Substantia nigra (tissue), 51 donors: ENCODE measurements at places on chromosomes 5 and 9.

GRCh38 chr5:95861864-95862561, 39.5 kb upstream of the GLRX start:
- DNase-seq = no peak

DNA sequence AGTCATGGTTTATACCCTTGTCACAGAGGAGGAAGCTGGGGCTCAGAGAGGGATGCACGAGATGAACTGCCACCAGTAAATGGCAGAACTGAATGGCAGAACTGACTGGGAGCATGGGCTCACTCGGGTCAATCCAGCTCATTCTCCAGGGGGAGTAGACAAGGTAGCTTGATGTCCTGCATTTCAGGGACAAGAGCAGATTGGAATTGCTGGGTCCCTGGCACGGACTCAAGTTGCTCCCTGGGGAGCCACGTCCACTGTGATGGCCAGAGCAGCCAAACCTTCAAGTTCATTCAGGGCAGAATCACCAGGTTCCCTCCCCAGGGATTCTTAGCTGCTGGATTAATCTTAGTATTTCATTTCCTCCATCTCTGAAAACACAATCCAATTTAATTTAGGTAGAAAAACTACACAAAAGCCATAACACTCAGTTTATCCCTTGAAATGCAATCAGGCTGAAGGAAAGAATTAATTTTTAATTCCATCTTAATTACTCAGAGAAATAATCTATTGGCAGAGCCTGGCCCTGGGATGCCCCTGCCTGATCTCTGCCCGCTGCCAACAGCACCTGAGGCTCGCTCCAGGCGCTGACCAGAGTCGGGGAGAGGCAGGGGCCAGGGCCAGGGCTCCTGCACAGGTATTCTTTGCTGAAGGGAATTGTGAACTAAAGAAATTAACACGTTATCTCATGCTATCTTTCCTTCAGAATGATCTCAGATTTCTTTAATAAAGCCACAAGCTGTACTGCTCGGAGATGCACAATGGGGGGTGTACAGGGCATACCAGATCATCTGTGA, 42.0 kb upstream of the UNC5A start:
- no peak for DNase-seq

- no peak for DNase-seq
These were observed 941.0 kb downstream of the DNAH5 start for GRCh38 chr5:13003457-13003856.

GRCh38 chr5:127498548-127498947, 18.9 kb upstream of the PRRC1 start:
- no peak for DNase-seq

GRCh38 chr9:123081824-123082223, 48.4 kb downstream of the GPR21 start:
- no peak for DNase-seq

DNA sequence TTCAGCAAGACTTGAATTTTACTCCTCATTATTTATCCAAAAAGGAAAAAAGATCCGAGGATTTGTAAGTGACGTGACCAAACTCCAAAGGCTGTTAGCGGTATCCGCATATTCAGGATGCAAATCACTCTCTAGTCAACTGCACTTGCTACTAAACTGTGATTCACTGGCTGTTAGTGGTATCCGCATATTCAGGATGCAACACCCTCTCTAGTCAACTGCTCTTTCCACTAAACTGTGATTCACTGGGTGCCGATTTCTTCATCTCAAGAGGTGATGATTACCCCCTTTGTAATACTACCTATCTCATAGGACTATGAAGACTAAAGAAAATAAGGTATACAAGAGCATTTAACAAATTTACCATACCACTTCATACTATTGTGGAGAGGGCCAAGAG, 5.7 kb downstream of the MAPKAP1 start:
- DNase-seq = no peak

GRCh38 chr5:53378590-53379247, 101.7 kb upstream of the FST start:
- no peak for DNase-seq

DNA sequence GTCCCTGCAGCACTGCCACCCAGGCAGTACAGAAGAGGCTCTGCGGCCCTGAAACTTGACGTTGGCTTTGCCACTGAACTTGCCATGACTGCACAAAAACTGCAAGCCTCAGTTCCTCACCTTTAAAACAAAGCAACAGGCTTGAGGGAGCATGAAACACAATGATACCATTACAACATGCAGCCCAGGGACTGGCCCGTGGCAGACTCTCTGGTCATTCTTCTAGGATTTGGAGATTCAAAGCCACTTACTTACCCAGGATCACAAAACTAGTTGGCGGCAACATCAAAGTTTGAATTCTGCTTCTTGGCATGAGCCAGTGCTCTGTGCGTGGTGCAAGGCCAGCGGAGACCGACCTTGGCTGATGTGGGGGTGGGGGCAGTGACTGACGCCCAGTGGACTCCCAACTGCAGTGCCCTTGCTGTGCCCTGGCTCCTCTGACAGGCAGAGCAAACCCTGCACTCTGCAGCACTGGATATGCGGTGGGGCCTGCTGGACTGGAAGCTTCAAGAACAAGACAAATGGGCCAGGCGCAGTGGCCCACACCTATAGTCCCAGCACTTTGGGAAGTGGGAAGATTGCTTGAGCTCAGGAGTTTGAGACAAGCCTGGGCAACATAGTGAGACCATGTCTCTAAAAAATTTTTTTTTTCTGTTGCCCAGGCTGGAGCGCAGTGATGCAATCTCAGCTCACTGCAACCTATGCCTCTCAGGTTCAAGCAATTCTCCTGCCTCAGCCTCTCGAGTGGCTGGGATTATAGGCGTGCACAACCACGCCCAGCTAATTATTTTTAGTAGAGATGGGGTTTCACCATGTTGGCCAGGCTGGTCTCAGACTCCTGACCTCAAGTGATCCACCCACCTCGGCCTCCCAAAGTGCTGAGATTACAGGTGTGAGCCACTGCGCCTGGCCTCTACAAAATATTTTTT, 18.9 kb downstream of the SQSTM1 start:
- DNase-seq = no peak

- no peak for DNase-seq
These were observed 134.2 kb upstream of the RASGRF2 start for GRCh38 chr5:80825786-80826460.

GRCh38 chr9:532707-533106, 308.8 kb upstream of the DMRT1 start:
- DNase-seq = no peak

DNA sequence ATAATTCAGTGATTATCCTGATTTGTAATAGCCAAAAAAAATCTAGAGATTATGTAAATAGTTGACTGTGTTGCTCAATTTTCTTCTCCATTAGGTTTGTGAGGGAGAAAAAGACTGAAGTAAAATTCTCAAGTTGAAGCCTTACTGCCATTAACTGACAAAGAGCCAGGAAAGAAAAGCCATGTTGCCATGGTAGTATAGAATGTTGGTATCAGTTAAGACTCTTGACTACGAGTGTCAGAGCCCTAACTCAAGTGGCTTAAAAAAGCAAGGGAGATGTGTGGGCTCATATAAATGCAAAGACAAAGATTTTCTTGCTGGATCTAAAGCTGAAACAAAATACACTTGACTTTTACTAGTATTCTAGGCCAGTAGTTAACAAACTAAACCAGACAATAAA, 571.7 kb downstream of the KCTD16 start:
- DNase-seq = no peak

GRCh38 chr5:58653521-58653920, 70.6 kb downstream of the RAB3C start:
- no peak for DNase-seq

GRCh38 chr5:32061236-32061635, 112.9 kb downstream of the GOLPH3 start:
- no peak for DNase-seq

DNA sequence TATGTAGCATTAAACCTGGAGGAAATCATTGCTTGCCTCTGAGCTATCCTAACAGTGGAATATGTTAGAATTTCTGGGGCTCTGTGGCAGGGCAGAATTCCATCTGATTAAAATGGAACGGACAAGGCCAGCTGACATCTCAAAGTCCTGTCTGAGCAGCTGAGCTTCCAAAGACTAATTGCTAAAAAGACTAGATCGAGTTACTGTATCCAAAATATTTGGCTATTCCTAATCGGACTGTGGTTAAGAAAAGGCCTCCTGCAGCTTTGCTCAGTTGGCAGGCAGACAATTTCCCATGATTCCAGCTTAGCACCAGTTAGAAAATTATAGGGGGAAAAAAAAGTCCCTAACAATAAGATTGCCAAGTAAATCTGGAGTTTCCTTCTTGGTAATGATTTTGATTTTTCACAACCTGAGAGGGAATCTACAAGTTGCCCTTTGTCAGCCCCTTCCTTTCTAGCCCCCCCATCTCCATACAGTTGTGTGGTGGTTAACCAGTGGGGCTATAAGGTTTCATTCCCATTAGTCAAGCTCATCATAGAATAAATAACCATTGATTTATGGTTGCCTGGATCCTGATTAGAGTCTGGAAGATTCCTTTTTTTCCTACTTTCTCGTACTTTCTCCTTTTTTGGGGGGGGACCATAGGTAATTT, 26.4 kb downstream of the PTGR1 start:
- DNase-seq = no peak

DNA sequence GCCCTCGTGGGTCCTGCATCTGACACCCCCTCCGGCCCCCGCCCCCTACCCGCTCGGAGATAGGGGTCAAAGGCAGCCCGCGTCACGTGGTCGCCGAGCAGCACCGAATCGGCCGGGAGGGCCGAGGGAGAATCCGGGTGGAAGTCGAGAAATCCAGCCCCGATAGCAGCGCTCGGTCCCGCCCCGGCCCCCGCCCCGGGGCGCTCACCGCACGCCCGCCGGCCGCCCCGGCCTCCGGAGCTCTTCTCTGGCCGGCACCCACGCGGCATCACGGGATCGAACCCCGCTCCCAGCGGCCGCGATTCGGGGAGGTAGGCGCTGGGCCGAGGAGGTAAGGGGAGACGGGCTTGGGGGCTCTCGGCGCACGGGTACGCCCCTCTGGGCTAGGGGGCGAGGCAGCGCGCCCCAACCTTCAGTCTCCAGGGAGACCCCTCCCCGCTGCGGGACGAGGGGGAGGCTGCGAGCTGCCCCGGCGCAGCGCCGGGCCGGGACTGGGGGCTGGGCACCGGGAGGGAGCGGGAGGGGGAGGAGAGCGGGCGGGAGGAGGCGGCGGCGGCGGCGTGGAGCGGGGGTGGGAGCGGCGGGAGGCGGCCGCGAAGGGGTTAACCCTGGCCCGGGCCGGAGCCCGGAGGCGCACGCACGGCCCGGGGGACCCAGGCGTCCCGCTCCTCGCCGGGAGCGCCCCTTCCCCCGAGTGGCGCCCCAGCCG, 22.1 kb upstream of the NDST1 start:
- peak; percentile 67 for DNase-seq

GRCh38 chr5:109697339-109697738, 7.6 kb downstream of the MAN2A1 start:
- no peak for DNase-seq

- peak; percentile 28 for DNase-seq
These were observed 7.0 kb upstream of the AK1 start for GRCh38 chr9:127884427-127884911.

GRCh38 chr9:2257248-2257929, 242.2 kb downstream of the SMARCA2 start:
- no peak for DNase-seq

DNA sequence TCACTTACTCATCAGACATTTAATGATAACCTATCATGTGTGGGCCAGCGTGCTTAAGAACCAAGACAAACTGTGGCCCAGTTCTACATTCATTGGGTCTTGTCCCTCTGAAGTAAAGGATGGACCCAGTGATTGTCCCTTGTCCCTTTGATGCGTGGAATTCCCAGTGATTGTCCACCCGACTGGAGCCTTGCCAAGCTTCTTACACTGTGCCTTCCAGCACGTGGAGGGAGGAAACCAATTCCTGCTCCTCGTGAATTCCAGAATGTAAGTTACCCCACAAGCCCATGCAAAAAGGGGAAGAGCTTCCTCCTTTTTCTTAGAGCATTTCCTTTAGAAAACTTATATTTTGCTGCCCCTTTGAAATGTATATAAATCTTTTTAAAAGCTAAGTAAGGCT, 7.9 kb downstream of the CKMT2 start:
- DNase-seq = no peak

- DNase-seq = no peak
These were observed 7.5 kb downstream of the RABGAP1 start for GRCh38 chr9:122948313-122948712.

DNA sequence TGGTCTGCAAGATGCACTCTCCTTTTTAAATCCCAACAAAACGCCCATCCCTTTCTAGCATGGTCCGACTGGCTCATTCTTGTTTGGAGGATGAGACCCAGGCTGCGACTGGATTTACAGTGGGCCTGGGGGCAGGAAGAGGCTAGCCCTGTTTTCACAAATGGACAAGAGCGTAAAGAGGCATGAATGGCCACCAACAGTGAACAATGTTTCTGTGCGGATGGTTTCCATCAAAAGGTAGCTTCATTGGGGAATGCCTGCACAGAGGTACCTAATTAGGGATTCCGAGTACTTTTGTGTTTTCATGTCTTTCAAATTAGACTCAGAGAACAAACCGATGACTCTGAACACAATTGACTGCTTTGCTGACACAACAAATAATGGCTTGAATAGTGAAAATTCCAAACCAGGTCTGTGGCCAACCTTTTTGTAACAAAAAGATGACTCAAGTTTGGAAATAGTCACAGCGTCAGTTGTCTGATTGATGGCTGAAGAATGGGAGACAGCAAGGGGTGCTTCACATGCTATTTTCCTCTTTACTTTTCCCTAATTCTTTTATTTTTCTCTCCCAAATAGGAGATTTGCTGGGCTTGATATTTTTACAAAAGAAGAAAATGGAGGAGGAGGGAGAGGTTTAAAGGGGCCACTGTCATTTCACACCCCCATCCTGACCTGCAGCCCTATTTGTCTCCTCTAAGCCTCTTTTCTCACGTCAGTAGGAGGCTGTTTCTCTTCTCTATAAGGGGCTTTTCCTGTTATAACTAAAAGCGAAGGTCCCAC, 208.1 kb upstream of the S1PR3 start:
- DNase-seq = no peak

DNA sequence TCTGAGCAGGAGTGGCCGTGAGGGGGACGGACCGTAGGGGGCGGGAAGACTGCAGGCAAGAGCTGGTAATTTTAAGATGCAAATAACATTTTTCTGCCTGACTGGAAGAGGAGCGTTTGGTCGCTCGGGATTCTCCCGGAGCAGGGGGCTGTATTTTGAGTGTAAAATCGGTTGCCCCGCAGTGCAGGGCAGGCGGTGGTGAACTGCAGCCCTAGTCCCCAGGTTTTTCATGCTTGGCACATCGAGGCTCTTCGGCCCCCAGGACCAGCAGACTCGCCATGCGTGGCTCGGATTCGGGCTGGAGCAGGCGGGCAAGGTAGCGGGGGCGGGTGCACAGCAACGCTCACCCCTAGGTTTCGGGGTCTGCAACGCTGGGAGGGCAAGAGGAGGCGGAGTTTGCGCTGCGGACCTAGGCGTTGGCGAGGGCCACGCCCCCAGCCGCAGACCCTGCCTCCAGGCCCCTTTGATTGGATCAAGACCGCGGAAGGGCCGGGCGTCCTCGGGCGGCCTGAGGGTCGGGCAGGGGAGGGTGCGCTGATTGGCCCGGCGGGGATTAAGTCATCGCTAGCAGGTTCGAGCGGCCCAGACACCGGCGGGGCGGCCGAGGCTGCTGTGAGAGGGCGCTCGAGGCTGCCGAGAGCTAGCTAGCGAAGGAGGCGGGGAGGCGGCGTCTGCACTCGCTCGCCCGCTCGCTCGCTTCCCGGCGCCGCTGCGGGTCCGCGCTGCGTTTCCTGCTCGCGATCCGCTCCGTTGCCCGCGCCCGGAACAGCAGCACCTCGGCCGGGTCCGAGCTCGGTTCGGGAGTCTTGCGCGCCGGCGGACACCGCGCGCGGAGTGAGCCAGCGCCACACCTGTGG, at the start of gene ARHGAP26:
TSS of gene ARHGAP26 (plus strand) at position 585 of the 857 bp plus-strand sequence. CDS start 385 bp downstream, outside the sequence.
- DNase-seq = peak; percentile 92
